ENCODE measurements at places on chromosomes 13 and 19. TPM values are rescaled to one million over a fixed set of nuclear protein-coding genes. Genes with fewer than 3 reads are reported as not detected.

GRCh38 chr19:35908973-35909683, 1.0 kb upstream of the TYROBP start:
- DNase-seq = no peak

DNA sequence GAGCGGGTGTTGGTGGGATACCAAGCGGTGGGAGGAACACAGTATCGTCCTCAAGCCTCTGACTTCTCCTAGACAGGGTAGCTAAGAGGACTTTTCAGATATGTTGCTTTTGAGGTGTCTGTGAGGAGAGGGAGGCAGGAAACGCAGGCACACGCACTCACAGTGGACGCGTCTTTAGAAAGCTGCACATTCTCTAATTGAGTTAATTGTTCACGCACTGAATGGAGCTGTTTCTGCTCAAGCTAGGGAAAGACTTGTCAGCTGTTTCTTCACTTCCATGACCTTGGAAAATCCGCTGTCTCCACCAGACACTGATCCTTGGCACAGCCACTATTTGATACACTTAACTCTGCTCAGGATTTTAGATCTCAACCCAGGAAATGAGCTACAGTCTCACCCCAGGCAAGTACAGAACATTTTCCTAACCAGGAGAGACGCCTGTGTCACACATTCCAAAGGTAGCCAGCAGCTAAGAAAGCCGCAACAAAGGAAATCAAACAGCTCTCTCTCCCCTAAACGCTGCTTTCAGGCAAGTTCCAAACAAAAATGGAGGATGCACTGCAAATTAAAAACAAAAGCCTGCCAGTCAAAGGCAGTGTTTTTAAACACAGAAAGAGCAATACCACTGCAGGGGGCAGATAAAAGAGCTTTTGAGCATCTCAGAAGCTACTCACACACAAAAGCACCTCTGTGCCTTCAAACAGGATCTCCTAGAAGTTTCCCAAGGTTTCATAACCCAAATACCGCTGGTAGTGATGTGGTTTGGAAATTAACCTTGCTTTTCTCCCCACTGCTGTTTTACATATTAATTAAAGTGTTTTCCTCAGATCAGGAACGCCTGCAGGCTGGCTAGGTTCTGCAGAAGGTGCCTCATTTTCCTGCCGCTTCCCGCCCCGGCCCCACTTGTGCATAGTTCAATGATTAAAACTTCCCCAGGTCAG, 57.3 kb downstream of the IRS2 start:
- DNase-seq = peak; percentile 27

GRCh38 chr19:41699231-41699967, 9.0 kb upstream of the CEACAM5 start:
- no peak for DNase-seq

GRCh38 chr19:38323291-38323690, 3.6 kb downstream of the KCNK6 start:
- no peak for DNase-seq

GRCh38 chr13:32496599-32497160, 41.9 kb downstream of the N4BP2L2 start:
- no peak for DNase-seq

The JAK3 gene
- polyA plus RNA-seq = 4.3 TPM

The CNN1 gene
- 3.0 TPM for polyA plus RNA-seq

The CEACAM21 gene
- 1.7 TPM for polyA plus RNA-seq

The ZNF792 gene
- 6.3 TPM for polyA plus RNA-seq
